ENCODE measurements at places on chromosomes 6 and 20.

DNA sequence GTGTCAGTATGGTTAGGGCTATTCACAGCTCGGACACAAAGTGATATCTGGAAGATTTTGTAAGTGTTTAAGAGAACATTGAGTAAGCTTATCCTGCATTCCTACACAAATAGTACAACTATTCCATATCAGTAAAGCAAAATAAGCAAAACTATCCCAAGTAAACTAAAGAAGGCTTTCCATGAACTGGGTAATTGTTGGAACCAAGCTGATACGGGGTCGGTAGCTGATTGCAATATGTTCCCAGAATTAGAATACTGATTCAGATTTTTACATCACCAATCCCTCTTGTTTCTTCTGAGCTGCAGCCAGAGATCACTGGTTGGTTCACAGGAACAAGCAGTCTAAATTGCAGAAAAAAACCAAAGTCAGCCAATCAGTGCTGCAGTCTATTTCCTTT lies 54.1 kb downstream of the CDS2 start:
- DNase-seq = no peak

DNA sequence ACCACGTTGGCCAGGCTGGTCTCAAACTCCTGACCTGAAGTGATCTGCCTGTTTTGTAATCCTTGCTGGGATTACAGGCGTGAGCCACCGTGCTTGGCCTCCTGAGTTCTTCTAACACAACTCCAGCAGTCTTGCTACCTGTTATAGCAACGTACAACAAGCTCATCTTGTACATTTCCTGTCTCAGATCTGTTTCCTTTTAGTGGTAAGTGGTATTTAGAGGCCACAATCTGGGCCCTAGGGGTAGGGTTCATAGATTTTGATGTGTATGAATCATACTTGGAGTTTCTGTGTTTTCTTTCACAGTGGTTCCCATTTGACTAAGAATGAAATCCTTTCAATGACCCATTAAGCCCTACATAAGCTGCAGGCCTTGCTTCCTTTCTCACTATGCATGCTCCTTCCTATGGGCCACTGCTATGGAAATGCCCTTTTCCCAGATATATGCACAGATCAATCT lies 27.1 kb upstream of the SYNCRIP start:
- no peak for DNase-seq

DNA sequence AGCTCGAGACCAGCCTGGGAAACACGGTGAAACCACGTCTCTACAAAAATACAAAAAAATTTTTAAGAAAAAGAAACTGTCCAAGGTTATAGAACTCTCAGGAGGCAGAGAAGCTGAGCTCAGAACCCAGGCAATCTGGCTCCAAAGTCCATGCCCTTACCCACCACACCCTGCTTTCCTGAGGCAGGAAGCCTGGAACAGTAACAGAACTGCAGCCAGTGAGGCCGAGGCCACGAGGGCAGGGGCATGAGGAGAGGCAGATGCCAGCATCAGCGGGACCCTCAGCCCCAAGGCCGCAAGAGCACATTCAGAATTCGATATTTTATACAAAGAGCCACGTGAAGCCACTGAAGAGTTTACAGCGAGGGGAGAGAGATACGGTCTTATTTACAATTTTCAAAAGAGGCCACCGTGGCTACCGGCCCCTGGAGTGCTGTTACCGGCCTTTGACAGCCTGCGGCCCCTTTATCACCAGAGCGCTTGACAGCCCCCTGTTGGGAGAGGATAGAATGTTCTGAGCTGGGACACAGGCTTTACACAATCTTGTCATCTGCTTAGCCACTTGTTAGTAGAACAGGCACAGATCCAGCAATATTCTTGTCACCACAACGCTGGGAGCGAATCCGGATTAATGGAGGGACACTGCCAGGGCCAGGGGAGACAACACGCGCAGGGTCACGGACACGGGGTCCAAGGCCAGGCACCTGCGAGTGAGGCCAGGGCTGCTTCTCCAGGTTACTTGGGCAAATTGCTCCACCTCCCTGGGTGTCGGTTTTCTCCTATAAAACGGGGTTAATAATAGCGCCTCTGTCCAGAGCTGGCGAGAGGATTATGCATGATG lies 5.6 kb downstream of the SPATA2 start:
- no peak for DNase-seq

GRCh38 chr6:136225496-136225895 lies 24.6 kb downstream of the MTFR2 start:
- DNase-seq = peak; percentile 49

DNA sequence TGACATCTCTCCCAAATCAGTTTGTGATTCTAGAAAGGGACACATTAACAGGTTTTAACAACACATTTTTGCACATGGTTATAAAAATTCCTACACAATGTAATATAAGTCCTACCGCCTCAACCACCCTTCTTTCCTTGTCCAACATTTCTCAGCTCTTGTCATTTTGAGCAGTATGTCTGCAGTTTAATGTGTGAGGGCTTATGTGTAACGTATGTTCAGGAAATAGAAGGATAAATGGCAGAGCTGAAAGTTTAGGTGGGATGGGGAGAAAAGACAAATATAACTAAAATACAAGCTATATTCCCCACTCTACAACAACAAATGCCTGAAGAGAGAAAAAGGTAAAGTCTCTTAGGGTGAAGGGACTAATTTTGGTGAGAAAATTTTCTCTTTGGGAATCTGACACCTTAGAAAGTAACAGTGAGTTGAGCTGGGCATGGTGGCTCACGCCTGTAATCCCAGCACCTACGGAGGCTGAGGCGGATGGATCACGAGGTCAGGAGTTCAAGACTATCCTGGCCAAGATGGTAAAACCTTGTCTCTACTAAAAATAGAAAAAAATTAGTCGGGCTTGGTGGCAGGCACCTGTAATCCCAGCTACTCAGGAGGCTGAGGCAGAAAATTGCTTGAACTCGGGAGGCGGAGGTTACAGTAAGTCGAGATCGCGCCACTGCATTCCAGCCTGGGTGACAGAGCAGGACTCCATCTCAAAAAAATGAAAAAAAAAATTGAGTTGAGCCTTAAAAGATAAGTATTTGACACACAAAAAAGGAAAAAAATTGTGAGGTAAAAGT lies 5.1 kb downstream of the PNRC1 start:
- no peak for DNase-seq

GRCh38 chr6:104050455-104050854 lies 809.3 kb downstream of the HACE1 start:
- DNase-seq = no peak

GRCh38 chr6:142898927-142899895 lies 45.8 kb downstream of the HIVEP2 start:
- no peak for DNase-seq

GRCh38 chr20:45672765-45673164 lies 2.7 kb upstream of the WFDC11 start:
- DNase-seq = no peak
